ENCODE measurements at places on chromosomes 4 and X.

DNA sequence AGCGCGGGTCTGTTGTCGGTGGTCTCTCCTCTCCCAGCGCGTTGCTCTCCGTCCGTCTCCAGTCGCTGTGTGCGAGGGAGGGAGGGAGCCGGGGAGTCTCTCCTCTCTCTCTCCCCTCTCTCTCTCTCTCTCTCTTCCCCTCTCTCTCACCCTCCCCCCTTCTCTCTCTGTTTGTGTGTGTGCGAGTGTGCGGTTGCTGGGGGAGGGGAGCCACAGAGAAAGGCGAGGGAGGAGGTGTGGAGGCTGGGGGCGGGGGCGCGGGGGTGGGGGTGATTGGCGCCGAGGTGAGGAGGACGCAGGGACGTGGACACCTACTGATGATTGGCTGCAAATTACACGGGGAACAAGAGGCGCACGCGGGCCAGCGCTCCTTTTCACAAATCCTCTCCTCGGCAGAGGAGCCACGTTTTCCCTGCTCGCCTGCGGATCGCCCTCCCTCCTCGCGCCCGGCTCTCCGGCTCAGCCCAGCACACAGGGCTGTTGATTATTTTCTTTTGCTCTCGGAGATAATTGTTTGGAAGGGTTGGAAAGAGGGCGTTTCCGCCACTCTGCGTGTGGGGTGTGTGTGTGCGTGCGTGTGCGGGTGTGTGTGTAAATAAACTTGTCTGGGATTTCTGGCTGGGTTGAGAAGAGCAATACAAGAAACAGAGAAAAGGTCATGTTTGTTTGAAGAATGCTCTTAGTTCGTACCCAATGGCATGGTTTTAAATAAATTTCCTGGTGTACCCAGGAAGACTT, at the start of gene CXXC4:
CXXC4 (minus strand) TSS at position 73 of the 738 bp plus-strand sequence. CDS start 3,092 bp downstream, outside the sequence.
- DNase-seq, result peak; percentile 34

DNA sequence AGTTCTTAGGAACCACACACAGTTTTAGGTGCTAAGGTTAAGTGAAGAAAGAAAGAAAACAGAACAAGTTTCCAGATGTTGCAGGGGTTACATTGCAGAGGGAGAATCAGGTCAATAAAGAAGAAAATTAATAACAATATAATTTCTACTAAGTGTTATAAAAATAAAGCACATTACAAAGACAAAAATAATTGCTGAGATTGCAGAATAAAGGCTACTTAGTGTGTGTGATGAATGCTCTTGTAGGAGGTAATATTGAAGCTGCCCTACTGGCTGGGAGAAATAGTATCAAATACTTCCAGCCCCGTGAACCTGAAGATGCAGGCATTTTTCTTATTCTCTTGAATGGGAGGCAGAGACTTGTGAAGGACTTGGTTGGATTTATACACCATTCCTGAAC, 33.2 kb upstream of the FAM9A start:
- no peak for DNase-seq

GRCh38 chr4:2649604-2650114, 106.5 kb downstream of the TNIP2 start:
- DNase-seq, result peak; percentile 12

DNA sequence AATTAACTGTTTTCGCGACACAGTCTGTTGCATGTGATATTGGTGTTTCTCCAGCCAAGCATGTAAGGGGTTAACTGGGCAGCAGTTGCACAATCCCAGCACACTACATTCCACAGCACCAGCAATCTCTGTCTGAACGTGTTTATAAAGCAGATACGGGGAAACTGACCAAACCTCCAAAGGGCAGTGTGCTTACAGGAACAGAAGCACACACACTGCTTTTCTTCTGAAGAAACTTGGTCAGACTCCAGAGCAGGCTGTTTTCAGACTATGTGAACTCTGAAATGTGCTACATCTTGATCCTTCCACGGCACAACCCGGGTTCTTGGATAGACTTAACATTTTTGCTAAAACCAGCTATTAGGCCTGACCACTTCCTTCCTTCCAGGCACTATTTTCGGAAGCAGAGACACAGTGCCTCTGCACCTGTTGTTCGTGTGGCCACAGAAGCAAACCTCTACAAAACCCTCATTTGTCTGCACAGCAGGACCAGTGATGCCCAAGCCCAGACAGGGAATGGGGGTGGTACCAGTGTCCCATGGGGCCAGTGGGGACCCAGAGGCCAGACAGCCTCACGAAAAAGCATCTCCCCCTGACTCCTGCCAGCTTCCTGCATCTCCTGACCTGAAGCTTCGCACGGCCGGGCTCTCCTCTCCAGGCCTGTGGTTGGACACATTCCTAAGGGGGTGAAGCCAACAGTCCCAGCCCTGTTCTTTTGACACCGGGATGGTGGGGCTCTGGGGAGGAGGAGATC, 90.1 kb downstream of the IRF2 start:
- no peak for DNase-seq

GRCh38 chr4:113223001-113223400, 173.5 kb downstream of the ANK2 start:
- DNase-seq, result no peak

DNA sequence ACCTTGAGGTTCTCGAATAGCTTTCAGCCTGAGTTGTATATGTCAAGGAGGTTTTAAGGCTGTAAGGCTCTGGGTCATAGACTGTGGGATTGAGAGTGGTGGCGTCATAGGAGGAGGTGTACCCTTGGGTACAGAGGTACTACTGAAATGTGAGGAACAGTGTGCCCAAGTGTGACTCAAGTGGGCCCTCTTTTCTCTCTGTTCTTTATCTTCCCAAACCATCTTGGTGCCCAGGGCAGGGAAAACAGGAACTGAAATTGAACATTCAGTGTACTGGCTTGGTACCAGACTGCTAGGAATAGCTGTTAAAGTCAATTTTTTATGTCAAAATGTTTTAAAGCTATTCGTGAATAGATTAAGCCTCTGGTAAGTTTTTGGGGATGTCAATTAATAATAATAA, 136.2 kb upstream of the RPS6KA3 start:
- DNase-seq, result no peak

DNA sequence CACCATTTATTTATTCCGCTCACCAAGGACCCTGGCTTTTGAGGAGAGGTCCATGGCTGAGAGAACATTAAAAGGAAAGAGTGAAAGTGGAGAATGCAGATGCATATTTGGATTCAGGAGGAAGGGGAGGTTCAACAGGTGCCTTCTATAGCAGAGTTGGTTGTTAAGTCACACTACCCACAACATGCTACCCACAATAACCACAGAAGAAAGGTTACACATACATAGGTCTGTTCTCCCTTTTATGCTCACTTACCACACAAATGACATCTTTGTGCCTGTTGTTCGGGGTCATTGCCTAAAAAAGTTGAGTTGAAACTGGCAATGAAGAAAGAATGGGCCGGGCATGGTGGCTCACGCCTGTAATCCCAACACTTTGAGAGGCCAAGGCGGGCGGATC, 587.4 kb downstream of the RPA4 start:
- DNase-seq, result no peak

- DNase-seq, result no peak
Measured at GRCh38 chrX:31932769-31933168, 860.9 kb upstream of the FTHL17 start.

DNA sequence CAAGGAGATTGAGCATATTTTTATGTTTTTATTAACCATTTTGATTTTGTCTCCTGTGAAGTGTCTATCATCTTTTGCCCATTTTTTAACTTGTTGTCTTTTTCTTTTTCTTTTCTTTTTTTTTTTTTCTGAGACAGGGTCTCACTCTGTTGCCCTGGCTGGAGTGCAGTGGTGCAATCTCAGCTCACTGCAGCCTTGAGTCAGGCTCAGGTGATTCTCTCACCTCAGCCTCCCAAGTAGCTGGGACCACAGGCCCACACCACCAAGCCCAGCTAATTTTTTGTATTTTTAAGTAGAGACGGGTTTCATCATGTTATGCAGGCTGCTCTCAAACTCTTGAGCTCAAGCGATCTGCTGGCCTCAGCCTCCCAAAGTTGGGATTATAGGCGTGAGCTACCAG, 4.6 kb upstream of the ADD1 start:
- DNase-seq, result peak; percentile 9

DNA sequence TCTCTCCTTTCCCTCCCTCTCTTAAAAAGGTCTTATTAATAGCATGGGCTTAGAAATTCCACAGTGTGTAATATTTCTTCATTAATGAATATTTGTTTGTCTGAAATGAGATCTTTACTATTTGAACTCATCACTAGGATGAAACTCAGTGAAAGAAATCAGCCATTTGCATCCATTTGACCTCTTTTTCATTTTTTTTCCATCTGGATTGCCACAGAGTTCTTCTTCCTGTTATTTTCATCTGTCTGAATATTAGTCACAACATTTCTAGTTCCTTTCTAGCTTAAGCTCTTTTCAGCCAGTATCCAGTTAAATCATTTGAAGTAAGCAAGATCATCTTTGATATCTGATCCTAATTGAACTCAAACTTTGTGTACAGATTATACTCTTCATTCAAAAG, 69.2 kb upstream of the PLS3 start:
- no peak for DNase-seq

- no peak for DNase-seq
Measured at GRCh38 chrX:154378059-154378798, 866 bp upstream of the EMD start.

DNA sequence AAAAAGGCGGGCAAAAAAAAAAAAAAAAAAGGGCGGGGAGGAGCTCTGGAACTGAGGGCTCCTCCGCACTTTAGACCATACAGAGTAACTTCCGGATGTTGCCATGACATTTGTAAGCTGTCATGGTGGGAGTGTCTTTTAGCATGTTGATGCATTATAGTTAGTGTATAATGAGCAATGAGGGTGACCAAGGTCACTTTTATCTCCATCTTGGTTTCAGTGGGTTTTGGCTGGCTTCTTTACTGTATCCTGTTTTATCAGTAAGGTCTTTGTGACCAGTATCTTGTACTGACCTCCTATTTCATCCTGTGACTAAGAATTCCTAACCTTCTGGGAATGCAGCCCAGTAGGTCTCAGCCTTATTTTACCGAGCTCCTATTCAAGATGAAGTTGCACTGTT, 193.4 kb downstream of the UGT8 start:
- no peak for DNase-seq

DNA sequence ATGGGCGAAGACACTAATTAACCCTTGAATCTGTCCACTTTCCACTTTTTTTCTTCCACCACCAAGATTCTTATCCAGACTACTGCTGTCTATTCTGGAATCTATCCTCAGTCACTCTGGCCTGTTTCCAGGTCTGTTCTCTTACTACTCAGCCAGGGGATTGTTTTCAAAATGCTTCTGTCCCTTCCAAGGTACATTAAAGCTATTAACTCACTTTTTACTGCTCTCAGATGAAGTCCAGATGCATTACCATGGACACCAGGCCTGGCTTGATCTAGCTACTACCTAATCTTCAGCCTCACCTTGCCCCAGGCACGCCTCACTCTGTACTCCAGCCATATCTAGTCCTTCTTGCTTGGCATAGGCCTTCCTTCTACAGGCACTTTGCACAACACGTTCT, 66.4 kb downstream of the GALNT7 start:
- no peak for DNase-seq

- DNase-seq, result no peak
Measured at GRCh38 chrX:120749141-120749846, 119.4 kb upstream of the C1GALT1C1 start.

DNA sequence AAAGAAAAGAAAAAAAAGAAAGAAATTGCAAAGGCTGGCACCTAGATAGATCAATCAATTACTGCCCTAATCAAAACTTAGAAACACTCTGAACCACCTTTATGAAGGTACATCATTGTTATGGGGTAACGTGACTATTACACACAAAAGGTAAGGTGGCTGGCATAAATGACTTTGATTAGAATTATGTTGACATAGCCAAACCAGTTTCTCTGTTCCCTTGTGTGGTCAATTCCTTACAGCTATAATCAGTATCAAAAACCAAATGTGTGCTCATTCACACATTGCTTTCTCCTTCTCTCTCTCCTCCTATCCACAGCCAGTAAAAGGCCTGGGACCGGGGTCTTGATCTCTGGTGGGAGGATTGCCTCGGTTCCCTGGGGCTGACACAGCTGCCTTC, 48.7 kb downstream of the RHOH start:
- no peak for DNase-seq

GRCh38 chr4:15832523-15833451, 54.7 kb downstream of the CD38 start:
- no peak for DNase-seq

- DNase-seq, result no peak
Measured at GRCh38 chr4:89299153-89299791, 8.3 kb downstream of the GPRIN3 start.

DNA sequence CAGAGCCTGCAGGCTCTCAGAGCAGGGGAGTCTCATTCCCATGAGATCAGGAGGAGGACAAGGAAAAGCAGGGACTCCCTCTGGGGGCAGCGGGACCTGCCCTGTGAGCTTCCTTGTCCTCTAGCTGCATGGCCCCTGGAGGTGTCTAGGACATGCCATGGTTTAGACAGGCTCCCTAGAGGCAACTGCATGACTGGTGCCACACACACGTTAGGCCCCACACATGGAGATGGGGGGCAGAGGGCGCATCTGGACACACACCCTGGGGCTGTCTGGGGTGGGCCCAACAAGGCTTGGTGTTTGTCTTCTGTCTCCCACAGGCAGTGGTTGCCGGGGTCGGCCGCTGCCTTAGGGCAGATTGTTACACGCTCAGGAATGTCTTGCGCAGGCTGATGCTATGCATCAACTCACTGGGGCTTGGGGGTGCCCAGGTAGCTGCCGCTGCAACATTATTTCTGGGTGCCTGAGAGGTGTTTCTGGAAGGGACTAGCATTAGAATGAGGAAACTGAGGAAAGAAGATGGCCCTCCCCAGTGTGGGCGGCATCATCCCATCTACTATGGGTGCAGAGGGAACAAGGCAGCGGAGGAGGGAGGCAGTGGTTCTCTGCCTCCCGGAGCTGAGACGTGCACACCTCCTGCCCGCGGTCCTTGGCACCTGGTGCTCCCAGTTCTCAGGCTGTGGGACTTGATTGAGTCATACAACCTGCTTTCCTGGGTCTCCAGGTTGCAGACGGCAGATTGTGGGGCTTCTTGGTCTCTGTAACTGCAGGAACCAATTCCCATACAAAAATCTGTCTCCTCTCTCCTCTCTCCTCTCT, 32.1 kb upstream of the GPR78 start:
- DNase-seq, result no peak

- DNase-seq, result no peak
Measured at GRCh38 chrX:102847362-102847761, 89.7 kb upstream of the RAB40AL start.

- DNase-seq, result no peak
Measured at GRCh38 chr4:144715230-144715629, 69.3 kb downstream of the HHIP start.

- no peak for DNase-seq
Measured at GRCh38 chrX:37997096-37997495, 9.3 kb upstream of the SYTL5 start.

- no peak for DNase-seq
Measured at GRCh38 chrX:152530967-152531366, 79.9 kb upstream of the GABRA3 start.

GRCh38 chr4:89022426-89023128, 34.4 kb downstream of the FAM13A start:
- no peak for DNase-seq

DNA sequence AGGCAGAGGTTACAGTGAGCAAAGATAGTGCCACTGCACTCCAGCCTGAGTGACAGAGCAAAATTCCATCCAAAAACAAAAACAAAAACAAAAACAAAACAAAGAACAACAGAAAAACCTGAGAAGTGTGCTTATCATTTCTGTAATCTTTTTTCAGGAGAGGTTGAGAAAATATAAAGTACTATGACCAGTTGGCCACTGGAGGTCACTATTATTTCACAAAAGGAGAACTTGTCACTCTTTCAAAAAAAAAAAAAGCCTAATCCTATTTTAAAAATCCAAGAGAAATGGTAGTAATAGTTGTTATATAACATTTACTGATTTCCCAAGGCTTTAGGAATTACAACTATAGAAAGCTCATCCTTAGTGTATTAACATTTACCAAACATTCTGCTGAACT, 24.9 kb upstream of the RNF150 start:
- DNase-seq, result no peak

All from activated T-cell treated with anti-CD3 and anti-CD28 coated beads, Interleukin-2, amount 50 U/mL, for 24 hours (primary cell).